ENCODE measurements at places on chromosomes 2 and 18.

GRCh38 chr2:99911736-99912135 lies 230.7 kb downstream of the AFF3 start:
- no peak for DNase-seq

- DNase-seq: no peak
Measured at GRCh38 chr18:43129946-43130524, 14.6 kb upstream of the RIT2 start.

GRCh38 chr2:106282462-106283170 lies 88.5 kb upstream of the UXS1 start:
- DNase-seq: no peak

GRCh38 chr2:205511221-205511620 lies 171.1 kb upstream of the NRP2 start:
- DNase-seq: no peak

DNA sequence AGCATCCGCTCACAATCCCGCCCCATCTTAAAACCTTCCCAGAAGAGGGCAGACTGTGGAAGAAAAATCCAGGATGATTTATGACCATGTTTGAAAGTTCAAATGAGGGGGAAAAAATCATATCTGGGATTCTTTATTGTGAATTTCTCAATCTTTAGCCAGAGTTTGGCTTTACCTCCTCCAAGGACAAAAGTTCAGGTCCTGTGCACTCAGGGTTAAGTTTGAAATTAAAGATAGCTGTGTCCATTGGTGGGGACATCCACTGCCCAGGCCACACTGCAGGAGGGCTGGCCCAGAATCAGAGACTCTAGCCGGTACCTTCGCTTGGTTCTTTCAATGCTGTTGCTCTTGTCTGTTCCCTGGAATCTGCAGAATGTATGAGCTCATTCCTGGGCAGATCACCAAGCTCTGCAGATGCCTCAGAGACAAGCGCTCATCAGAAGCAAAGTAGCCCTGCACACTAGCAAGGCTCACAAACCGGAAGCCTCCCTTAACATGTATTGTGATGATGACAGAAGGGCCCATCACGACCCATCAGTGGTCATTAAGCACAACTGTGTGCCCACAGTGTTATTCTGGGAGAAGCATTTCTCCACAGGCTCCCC lies 375.3 kb upstream of the KLHL29 start:
- DNase-seq: no peak

GRCh38 chr2:232325324-232326273 lies 53.0 kb upstream of the ALPP start:
- peak; percentile 59 for DNase-seq

DNA sequence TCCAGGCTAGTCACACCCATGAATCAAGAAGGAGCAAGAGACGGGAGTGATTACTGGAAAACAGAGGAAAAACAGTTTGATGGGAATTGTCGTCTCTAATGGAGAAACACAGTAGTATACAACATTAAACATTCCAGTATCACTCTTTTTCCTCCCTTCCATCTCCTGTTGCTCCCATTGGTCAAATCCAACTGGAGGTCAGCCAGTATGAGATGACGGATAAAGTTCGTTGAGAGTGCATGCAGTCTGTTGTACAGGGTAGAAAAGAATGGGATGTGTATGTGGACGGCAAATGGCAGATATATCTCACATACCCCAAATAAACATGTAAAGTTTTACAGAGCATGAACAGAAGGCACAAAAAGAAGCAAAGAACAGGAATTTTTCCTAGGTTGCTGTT lies 221.9 kb upstream of the TNP1 start:
- no peak for DNase-seq

Measured in suppressor macrophage treated with lipopolysaccharide for 1 hour (primary cell).